H7 (cell line): ENCODE measurements at places on chromosomes 12 and 14. TPM values are rescaled to one million over a fixed set of nuclear protein-coding genes. Genes with fewer than 3 reads are reported as not detected.

- DNase-seq = no peak
Measured at GRCh38 chr12:6072302-6072752, 52.1 kb downstream of the VWF start.

- DNase-seq = no peak
Measured at GRCh38 chr12:116374207-116374606, 96.7 kb upstream of the MED13L start.

- DNase-seq = no peak
Measured at GRCh38 chr12:119686776-119687175, 18.8 kb downstream of the PRKAB1 start.

DNA sequence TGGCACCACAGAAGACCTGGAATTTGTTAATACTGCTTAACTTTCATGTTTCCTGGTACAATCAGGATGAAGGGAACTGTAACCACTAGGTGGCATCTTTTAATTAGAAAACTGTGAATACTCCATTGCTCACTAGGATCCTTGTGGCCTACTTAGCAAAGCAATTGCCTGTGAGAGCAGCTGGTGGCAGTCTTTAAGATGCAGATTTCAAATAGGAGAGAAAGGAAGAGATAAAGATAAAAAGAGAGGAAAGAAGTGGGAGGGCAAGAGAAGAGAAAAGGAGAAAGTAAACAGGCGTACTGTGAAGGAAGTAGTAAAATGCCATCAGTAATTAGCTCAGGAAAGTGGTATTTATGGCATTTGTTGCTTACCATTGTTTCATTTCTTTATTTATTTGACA is 114.5 kb downstream of the RAD51B start:
- DNase-seq = peak; percentile 72

TEX52 gene
- not detected in 2 replicates for total RNA-seq

NTF3 gene
- 0.90 and 0.92 TPM in 2 replicates for total RNA-seq

GRCh38 chr12:10701131-10701681 is 21.9 kb downstream of the YBX3 start:
- no peak for DNase-seq

PROX2 gene
- not detected in 2 replicates for total RNA-seq

- DNase-seq = no peak
Measured at GRCh38 chr12:30996752-30997151, 70.2 kb downstream of the TSPAN11 start.

DNA sequence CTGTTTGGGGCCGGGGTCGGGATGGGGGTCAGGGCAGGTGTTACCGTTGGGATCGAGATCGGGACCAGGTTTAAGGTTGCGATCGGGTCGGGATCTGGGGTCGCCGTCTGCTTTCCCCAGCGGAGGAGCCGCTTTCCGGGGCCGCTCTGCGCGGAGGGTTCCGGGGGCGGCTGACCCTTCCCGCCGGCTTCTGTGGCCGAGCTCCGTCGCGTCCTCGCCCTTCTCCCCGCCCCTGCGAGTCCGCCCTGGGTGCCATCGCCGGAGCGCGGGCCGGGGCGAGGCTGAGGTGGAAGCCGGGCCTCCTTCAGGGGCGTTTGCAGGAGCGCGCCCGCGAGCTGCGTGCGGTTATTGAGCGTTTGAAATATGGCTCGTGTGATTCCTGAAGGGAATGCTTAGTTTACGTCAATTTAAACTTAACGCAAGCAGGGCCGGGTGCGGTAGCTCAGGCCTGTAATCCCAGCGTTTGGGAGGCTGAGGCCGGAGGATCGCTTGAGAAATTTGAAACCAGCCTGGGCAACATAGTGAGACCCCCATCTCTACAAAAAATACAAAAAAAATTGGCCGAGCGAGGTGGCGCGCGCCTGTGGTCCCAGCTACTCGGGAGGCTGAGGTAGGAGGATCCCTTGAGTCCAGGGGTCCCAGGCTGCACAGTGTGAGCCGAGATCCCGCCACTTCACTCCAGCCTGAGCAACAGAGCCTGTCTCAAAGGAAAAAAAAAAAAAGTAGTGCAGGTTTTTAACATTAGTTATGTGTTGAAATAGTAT is 620 bp downstream of the PGAM5 start:
- peak; percentile 89 for DNase-seq

GRCh38 chr12:102883204-102883799 is 33.7 kb downstream of the PAH start:
- peak; percentile 70 for DNase-seq

- DNase-seq = no peak
Measured at GRCh38 chr12:19223018-19223417, 93.5 kb downstream of the PLEKHA5 start.

- no peak for DNase-seq
Measured at GRCh38 chr14:77375164-77375950, 1.5 kb downstream of the TMED8 start.

- DNase-seq = peak; percentile 12
Measured at GRCh38 chr14:63203618-63204406, 431 bp upstream of the RHOJ start.

- no peak for DNase-seq
Measured at GRCh38 chr12:119448611-119449131, 114.1 kb downstream of the CCDC60 start.

GRCh38 chr12:6641131-6641530 is 5.4 kb upstream of the LPAR5 start:
- no peak for DNase-seq

- DNase-seq = no peak
Measured at GRCh38 chr14:52563120-52563519, 10.5 kb downstream of the GPR137C start.

- DNase-seq = no peak
Measured at GRCh38 chr14:99129998-99130397, 142.0 kb downstream of the BCL11B start.

DNA sequence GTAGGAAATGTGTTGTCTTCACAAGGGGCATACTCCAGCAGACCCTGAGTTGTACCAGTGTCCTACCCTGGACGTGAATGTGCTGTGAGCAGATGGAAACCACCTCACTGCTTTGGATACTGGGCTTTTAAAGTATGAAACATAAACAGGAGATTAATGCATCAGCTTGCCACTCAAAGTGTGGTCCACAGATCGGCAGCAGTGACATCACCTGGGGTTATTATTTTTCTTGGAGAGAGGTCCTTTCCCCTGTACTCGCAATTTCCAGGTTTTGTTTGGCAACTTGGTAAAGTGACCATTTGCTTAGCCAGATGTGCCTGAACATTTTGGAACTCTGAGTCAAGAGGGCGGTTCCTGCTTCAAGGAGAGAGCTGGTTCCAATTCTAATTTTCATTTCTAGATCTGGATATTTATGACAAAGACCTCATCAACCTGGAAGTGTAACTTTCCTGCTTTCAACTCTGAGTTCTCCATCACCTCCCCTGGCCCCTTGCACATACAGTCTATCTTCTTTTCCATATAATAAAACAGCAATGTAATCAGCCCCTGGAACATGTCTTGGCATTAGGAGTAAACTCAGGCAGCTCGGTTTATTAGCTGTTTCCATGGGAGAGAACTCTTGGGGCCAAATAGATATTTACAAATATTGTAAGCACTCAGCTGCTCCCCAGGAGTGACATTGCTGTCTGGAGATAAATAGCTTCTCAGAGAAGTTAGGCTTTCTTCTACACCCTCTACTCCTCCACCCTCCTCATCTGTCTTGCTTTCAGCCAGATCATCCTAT is 237.0 kb upstream of the TBX3 start:
- no peak for DNase-seq

GRCh38 chr12:125683748-125684381 is 618.6 kb downstream of the AACS start:
- peak; percentile 91 for DNase-seq

SLC5A8 gene
- total RNA-seq = not detected in 2 replicates

DNA sequence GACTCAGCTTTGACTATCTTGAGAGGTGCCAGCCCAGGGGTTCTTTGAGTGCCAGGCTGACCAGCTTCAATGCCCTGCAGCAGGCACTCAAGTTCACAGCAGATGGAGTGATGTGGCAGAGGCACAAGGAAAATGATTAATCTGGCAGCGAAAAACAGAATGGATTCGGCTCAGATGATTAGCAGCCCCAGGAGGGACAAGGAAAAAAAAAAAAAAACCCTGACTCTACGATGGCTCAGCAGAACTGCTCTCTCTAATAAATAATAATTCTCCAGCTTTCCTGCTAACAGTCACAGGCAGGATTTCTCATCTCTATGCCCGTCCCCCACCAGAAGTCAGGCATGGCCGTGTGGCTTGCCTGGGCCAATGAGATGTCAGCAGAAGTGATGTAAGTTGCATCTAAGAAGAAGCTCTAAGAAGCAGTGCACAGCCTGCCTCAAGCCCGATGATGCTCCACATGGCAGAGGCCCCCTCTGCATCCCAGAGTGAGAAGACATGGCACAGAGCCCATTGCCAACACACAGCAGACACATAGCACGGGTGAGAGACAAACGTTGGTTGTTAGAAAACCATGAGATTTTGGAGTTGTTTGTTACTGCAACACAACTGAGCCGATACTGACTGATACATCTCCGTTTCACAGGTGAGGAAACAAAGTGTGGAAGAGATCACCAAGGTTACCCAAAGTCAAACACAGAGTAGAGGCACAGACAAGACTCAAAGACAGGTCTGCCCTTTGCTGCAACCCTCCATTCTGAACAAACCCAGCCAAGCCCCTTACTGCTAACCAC is 111.0 kb downstream of the SCARB1 start:
- no peak for DNase-seq

DNA sequence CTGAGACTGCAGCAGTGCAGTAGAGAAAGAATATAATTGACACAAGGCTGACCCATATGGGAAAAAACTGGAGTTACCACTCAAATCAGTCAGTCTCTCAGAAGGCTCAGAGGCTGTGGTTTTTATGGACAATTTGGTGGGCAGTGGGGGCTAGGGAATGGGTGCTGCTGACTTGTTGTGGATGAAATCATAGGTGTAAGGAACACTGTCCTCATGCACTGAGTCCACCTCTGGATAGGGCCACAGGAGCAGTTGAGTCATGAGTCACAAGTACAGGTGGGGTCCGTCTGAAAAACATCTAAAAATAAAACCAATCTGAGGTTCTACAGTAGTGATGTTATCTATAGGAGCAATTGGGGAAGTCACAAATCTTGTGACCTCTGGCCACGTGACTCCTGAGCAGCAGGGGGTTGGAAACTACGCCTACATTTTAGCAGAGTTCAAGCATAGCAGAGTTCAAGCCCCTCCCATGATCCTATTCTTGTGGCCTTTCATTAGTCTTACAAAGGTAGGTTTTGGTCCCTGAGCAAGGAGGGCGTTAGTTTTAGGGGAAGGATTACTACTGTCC is 18.1 kb upstream of the SGPP1 start:
- DNase-seq = no peak

TESPA1 gene
- not detected in 2 replicates for total RNA-seq

DNA sequence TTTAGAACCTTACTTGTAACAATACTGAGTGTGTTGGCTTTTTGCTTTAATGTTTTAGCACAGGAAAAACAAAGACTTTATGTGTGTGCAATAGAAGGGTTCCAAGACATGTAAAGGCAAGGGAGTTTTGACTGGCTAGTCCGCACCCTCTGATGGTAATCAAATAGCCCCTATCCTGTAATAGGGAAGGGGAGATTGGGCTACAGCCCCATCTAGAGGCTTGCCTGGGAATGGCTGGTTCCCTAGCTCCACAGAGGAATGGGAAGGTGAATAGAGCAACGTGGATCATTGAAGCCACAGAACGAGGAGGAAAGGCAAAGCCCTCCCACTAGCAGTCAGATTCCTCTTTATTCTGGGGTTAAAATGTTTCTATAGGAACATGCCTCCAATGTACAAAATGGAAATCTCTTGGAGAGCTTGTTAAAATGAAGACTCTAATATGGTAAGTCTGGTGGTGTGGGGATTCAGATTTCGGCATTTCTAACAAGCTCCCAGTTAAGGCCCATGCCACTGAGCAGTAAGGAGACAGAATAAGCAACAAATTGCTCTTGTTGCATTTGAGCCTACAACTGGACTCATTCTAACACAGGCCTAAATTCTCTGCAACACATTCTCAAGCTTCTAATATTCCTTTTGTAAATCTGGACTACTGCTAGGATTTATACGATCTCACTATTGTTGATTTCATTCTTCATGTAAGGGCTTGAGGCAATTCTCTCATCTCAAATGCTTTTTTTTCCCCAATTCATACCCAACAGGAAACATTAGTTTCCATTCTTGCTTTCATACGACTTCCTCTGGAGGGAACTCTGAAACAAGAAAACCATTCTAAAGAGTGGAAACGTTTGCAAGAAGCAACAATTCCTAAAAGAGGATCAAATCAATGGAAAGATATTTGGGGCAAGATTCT is 57.1 kb downstream of the NIN start:
- DNase-seq = peak; percentile 87

DNA sequence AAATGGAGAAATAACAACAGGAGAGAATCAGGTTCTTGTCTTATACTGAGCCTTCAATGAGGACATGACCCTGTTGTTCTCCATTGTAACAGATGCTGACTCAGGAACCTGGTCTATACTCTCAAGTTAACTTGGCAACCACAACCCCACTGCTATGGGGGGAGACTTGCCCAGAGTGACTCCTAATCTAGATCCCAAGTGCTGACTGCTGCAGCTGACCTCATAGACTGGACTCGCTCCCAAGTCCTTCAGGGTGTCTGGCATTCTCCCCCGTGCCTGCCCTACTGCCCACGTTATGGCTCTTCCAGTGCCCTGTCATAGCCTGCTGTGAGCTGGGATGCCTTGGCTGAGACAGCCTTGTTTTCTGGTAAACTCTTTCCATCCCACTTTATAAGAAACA is 37.1 kb downstream of the NID2 start:
- DNase-seq = no peak

DNA sequence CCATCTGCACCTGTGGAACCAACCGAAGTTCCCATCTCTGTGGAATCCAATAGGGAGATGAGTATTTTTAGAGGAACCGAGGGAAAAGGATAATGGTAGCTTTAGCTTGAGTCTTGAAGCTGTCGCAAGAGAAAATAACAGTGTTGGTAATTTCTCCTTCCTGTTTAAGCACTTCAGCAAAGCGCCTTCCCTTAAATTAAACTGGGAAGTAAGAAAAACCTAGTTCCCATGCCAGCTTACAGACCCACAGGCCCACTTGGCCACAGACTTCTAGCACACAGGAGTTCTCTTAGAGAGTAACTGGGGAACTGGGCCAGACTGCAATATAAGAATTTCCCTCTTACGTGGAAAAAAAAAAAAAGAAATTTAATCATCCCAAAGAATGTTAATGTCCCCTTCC is 223.8 kb downstream of the EFCAB11 start:
- DNase-seq = no peak

DNA sequence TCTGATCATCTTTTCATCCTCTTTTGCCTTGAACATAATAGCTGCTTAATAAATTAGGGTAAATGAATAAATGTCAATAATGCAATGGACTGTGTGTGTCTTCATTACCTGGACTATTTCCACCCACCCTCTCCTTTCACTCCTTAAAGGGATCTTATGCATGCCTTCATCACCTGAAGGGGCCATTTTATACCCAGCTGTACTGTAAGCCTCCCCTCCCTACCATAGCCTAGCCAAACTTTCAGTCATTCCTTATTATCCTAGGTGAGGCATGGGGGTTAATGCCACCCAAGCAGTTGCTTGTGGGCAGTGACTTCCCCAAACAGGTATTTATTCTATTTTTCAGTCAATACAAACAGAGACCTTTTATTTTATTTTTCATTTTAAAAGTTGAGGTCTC is 127.8 kb upstream of the PARP11 start:
- DNase-seq = no peak
